ENCODE measurements at places on chromosomes 4 and X. TPM values are rescaled to one million over a fixed set of nuclear protein-coding genes. Genes with fewer than 3 reads are reported as not detected.

The SNX25 gene
- total RNA-seq: 5.9 TPM

The CFAP47 gene
- under 0.01 TPM for total RNA-seq

- no peak for DNase-seq
Observed at GRCh38 chr4:153152501-153153338, 51.5 kb upstream of the TRIM2 start.

DNA sequence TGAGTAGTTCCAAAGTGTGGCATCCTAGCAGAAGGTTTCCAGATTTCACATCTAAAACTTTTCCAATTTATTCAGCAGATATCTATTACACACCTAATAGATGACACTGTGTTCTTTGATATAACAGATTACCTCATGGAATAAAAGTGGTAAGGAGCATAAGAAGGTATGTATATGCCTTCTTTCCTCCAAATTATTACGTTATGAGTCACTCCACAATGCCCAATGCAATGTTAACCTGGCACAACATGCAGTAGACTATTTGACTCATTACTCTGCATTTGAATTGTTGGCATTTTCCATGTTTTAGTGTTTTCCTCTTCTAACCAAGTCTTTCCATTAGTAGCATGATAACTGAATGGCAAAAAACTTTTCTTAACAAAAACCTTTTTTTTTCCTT lies 383.6 kb downstream of the ADGRL3 start:
- no peak for DNase-seq

- DNase-seq: no peak
Observed at GRCh38 chr4:13928214-13928613, 300.7 kb upstream of the BOD1L1 start.

- no peak for DNase-seq
Observed at GRCh38 chrX:63765712-63766111, 19.3 kb downstream of the ARHGEF9 start.

The MAP7D2 gene
- total RNA-seq: 1.5 TPM

DNA sequence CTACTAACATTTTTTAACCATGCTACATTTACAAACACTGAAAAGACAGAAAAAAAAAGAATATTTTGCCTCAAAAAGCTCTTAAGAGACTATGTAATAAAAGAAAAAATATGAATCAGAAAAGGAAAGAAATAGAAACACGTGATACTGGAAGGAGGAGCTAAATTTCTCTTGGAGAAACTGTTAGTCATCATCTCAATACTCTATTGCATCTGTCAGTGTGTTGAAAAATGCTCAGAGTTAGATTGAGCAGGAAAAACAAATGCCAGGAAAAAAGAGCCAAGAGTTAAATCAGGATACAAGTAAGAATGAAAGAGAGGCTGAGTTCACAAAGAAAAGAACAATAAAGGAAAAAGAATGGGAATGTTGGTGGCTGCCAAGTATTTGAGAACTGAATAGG lies 2.6 kb downstream of the RAB28 start:
- DNase-seq: no peak

- no peak for DNase-seq
Observed at GRCh38 chr4:181166742-181167399, 1076.3 kb upstream of the TENM3 start.

DNA sequence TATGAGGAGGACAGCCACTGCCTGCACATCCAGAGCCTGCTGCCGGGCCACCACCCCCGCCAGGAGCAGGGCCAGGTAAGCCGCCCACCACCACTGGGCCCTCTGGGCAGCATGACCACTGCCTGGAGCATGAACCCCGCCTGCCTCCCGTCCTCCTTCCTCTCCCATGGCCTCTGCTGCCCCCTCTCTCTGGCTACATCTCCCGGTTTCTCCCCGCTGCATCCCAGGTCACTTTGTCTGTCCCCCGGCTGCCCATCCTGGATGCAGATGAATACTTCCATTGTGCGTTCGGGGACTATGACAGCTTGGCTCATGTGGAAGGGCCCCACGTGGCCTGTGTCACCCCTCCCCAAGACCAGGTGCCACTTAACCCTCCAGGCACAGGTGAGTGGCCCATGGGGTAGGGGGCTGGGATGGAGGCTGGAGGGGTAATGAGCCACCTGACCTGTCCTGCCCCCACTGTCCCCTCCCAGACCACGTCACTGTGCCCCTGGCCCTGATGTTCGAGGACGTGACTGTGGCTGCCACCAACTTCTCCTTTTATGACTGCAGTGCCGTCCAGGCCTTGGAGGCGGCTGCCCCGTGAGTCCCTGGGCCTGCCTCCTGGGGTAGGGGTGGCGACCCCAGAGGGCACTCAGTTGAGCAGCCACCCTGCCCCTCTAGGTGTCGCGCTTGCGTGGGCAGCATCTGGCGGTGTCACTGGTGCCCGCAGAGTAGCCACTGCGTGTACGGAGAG lies 6.0 kb downstream of the PLXNB3 start:
- no peak for DNase-seq

The SPANXN3 gene
- not detected for total RNA-seq

DNA sequence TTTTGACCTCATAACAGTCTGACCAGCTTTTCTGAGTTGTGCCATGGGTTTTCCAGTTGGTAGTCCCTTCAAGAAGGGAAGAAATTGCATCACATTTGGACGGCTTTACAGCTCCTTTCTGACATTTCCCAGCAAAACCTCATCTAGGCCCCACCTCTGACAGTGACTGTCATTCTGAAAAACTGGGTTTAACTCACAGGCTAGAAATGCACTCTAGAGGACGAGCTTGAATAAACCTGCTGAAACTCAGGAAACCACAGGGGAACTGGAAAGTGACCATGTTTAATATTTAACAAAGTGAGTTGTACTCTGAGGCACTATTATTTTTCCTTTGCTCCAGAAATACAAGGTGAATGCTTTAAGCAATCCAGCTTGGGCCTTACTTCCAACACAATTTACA lies 434.3 kb upstream of the RASGEF1B start:
- no peak for DNase-seq

DNA sequence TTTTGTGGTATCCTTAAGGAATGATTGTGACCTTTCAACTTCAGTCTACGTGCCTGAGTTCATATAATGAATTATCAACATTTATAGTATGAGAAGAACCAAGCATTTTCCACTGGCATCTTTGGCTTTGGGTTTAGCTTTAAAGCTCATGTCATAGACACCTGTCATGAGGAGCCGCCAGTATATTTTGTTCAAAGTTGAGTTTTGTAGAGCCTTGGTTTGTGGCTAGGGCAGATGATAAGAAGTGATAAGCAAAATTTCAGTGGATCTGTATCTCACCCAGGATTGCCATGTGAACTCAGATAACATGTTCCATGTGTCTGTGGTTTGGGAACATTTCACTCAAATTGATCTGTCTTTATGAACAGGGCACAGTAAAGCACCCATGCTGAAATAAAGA lies 873.2 kb downstream of the STPG2 start:
- DNase-seq: no peak

DNA sequence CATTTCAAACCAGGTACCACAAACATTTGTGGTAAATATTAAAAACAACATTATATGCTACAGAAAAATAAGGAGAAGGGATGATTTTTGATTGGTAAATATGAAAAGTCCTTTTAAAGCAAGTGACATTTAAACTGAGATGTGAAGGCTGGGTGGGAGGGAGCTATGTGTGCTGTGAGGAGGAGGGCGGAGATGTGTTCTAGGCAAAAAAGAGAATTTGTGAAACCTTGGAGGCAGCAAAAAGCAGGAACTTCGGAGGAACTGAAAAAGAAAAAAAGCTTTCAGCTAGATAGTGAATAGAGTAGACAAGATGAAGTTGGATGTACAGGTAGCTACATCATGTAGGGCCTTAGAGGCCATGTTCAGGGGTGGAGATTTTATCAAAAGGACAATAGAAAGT lies 10.1 kb upstream of the ARAP2 start:
- DNase-seq: no peak

DNA sequence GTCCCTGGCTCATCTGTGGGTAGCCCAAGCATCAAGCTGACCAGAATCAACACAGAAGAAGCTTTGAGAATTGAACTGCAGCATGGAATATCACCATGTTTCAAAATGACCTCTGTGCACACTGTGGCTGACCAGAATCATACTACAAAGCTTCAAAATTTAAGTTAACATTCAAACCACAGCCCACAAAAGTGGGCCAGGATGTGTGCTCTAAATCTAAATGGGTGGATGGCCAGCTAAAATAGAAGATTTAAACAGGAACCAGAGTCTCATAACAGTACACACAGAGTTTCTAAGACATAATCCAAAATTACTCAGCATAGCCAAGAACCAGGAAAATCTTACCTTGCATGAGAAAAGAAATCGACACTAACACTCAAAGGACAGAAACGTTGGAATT lies 46.1 kb downstream of the KLF3 start:
- DNase-seq: no peak

- no peak for DNase-seq
Observed at GRCh38 chrX:1162119-1162916, 50.1 kb downstream of the CRLF2 start.

DNA sequence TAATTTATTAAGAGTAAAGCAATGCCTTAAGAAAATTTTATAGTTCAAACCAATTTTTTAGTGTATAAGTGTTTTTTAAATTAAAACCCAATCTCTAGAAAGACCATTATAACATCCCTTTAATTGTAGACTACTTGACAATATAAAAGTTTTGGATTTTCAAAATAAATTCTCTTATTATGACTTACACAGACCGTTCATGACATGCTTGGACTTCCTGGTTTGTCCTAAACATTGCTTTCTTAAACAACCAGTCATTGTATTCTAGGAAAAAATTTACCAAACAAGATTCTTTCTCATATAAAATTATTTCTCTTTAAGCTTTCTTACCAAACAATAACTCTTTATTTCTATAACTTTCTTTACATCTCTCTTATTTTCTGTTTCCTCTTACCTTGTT lies 49.0 kb upstream of the CXorf51A start:
- DNase-seq: no peak

DNA sequence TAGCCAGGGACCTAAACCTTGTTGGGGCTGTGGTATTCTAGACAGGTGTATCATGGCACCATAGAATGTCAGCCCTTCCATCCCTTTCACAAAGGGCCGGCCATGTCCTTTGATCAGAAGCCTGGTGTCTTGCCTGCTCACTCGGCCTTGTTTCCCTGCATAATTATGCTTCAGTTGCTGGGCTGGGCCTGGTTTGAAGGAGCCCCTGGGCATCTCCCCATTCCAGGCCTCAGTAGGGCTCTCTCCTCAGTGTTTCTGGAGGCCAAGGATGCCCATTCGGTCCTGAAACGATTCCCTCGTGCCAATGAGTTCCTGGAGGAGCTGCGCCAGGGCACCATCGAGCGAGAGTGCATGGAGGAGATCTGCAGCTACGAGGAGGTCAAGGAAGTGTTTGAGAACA lies 4.5 kb downstream of the PRRG3 start:
- no peak for DNase-seq

The MAGIX gene
- total RNA-seq: 6.9 TPM

The CPZ gene
- 1.8 TPM for total RNA-seq

The LINC00632 gene
- 0.33 TPM for total RNA-seq

- DNase-seq: no peak
Observed at GRCh38 chr4:26397086-26397485, 76.3 kb downstream of the RBPJ start.

GRCh38 chr4:138833974-138834373 lies 181.6 kb upstream of the NOCT start:
- DNase-seq: no peak

DNA sequence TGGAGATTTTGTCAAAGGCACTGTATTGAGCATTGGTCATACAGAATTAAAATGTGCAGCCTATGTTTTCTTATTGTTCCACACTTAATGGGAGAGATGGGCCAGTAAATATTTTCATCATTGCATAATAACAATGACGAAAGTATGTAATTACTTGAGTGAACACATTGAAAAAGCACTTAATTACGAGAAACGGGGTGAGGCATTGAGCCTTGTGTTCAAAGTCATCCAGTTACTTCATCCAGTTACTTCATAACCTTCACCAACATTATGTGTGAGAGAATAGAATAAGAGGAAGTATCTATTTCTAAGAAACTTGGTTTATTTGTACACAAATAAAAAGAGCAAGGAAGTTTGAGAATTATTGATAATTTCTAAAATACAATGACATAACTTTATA lies 1427.0 kb downstream of the ADGRL3 start:
- DNase-seq: no peak

DNA sequence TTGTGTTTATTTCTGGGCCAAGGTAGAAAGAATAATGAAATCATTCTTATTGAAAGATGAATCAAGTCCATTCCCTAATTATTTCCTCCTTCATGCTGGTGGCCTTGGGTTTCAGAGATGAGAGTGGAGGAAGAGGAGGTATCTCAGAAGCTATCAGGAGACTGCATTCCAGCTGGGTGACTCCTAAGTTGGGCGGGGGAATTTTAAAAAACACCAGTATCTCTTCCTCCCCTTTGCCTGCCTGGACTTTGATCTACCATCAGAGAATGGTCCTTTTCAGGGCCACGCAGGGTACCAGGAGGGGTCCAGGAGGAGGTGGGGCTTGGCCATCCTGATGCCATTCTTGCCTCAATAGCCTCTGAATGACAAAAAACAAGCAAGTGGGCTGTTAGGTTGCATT lies 104.4 kb downstream of the ASMT start:
- no peak for DNase-seq

The TMEM271 gene
- total RNA-seq: not detected

The FAM114A1 gene
- 108 TPM for total RNA-seq

The AKAP4 gene
- not detected for total RNA-seq

- no peak for DNase-seq
Observed at GRCh38 chr4:29805916-29806480, 914.2 kb upstream of the PCDH7 start.

The DAPP1 gene
- 4.8 TPM for total RNA-seq
